ENCODE measurements at places on chromosomes 16 and 17.

DNA sequence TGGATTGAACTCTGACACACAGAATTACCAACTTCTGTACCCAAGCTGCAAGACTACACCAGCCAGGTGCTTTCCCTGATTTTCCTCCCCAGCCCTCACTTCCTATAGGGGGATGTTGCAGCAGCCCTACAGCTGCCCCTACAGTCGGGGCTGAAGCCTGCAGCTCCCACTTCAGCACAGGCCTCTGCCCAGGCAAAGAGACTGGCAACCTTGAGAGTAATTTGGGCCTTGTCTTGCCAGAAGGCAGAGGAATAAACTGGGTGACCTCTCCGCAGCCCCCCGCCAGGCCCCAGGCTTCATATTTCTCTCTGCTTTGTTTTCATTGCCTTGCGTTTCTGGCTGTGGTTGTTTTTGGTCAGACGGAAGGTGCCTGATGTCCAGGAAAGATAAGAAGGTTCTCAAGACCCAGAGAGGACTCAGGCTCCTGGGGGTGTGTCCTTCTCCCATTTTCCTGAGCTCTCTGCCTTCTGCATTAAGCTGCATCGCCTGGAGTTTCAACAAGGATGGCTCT is 32.0 kb downstream of the SLC6A4 start:
- DNase-seq: no peak

- DNase-seq: no peak
Measured at GRCh38 chr16:78902321-78902720, 698.2 kb downstream of the MAF start.

DNA sequence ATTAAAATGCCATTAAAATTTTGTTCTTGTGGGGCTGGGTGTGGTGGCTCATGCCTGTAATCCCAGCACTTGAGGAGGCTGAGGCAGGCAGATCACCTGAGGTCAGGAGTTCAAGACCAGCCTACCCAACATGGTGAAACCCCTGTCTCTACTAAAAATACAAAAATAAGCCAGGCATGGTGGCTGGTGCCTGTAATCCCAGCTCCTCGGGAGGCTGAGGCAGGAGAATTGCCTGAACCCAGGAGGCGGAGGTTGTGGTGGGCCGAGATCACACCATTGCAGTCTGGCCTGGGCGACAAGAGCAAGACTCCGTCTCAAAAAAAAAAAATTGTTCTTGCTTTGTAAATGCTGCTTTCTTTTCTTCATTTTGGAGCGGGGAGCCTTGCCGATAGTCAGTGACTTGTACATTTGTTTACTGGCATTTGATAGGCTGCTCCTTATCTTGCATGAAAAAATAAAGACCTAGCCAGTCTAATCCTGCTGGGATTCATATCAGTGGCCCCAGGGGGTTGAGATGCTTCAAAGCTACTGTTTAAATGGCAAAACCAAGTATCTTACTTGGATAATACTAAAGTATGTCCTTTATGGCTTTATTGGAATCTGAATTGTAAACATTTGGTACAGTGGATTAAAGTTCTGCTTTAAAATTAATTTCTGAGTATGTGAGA is 3.3 kb upstream of the CLTC start:
- no peak for DNase-seq

DNA sequence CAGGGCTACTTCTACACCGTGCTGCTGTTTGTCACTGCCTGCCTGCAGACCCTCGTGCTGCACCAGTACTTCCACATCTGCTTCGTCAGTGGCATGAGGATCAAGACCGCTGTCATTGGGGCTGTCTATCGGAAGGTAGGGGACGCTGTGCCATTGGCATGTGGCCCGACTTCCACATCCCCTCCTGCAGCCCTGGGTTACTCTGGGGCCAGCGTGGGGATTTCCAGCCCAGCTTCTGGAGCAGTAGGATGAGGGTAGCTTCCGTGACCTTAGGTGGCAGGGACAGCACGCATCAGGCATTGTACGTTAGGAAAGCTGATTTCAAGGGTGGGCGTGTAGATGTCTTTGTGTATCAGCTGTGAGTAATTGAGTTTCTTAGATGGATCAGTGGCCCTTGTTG is 96.5 kb downstream of the ABCC1 start:
- DNase-seq: no peak

- DNase-seq: no peak
Measured at GRCh38 chr17:69175625-69176456, 34.1 kb upstream of the ABCA6 start.

- no peak for DNase-seq
Measured at GRCh38 chr17:56867948-56868376, 34.0 kb downstream of the DGKE start.

GRCh38 chr16:529012-529575 is 1.6 kb downstream of the CAPN15 start:
- DNase-seq: no peak
